ENCODE measurements at places on chromosomes 5 and 9.

DNA sequence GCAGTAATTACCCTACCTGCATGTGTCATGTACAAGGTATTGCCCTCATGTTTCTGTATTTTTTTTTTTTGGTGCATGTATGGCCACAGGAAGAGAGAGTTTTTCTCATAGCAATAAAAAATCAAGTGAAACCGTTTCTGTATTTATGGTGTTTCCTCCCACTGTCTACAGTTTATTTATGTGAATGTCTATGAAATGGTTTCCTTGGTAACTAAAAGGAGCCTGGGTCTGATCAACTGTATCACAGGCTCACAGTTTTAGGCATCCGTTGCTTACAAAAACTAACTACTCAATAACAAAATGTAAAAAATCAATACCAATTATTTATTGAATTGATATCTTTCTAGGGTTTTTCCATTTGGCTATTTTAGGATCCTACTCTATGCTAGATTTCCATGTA lies 464.4 kb downstream of the TAF11L14 start:
- no peak for DNase-seq

GRCh38 chr5:157046041-157046440 lies 12.9 kb downstream of the HAVCR1 start:
- no peak for DNase-seq

GRCh38 chr5:132714456-132715307 lies 22.7 kb downstream of the KIF3A start:
- DNase-seq: no peak

GRCh38 chr5:116135344-116135743 lies 50.5 kb downstream of the COMMD10 start:
- no peak for DNase-seq

DNA sequence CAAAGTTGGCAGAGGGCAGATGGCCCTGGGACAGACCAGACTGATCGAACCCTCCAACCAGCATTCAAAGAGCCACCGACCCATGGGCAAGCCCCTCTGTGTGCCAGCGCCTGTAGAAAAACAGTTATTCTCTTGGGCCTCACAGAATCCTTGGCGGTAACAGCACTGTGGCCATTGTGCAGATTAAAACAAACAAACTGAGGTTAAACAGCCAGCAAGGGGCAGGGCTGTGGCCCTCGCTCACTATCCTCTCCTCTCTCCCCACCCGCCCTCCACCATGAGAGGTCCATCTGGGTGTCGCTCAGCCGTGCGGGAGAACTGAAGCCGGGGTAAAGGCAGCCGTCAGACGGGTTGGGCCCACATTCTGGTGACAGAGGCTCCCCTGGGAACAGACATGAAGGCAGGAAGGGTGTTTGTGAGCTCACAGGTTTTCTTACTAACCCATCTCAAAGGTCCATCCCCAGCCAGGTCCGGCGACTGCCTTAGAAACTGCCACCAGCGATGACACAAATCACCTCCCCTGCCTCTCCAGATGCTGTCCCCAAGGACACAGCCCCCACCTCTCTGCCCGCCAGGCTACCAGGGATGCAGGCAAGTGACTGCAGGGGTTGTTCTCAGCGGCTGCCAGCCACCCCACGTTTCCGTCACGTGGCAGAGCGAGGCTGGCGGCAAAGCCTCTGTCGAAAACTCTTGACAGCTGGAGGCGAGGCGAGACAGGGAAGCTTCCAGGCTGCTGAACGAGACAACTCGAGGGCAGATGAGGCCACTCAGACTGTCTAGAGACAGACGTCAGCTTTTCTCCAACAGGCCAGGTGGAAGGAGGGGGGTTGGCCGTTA lies 75.8 kb upstream of the SARDH start:
- no peak for DNase-seq

GRCh38 chr9:131639769-131640437 lies 94.6 kb downstream of the PRRT1B start:
- no peak for DNase-seq

DNA sequence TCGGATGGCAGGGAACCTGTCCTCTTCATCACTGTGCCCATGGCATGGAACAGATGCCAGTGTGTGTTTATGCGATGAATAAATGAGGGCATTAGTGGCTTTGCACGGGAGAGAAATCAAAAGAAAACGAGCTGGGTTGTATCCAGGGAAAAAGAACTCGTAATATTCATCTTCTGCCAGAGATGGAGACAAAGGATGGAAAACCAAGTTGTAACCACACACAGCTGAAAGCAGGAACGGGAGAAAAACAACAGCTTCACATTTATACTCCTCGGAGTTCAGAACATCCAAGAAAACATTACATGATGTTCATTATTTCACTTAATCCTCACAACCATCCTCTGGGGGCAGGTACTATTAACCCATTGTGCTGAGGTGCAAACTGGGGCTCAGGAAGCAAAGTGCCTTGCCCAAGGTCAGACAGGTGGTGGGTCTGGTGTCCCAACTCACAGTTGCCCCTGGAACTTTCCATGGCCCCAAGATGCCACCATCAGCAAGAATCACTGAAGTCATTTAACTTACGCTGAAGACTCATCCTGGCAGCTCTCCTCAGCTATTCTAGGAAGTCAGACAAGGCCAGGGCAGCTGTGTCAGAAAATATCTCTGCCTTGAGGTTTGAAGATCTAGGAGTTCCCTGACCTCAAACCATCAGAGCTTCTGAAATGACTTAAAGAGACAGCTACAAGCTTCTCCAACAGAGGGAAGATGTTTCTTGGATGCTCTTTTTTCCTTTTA lies 250.4 kb downstream of the NSG2 start:
- DNase-seq: no peak

DNA sequence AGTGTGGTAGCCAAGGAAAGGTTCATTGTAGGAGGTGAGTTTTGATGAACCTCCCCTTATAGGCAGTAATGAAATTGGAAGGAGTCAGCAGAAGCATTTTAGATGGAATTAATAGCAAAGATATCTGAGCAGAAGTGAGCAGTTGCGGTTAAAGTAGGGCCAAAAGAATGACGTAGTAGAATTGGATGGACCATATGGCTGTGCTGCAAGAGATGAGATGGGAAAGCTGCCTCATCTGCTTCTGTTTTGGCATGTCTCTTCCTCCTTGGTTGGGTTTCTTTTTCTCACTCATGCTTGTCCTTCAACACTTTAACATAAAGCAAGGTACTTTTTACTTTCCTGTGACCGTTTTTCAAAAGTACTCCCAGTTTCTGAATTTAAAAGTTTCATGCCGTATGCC lies 55.8 kb downstream of the AQP7 start:
- DNase-seq: no peak

DNA sequence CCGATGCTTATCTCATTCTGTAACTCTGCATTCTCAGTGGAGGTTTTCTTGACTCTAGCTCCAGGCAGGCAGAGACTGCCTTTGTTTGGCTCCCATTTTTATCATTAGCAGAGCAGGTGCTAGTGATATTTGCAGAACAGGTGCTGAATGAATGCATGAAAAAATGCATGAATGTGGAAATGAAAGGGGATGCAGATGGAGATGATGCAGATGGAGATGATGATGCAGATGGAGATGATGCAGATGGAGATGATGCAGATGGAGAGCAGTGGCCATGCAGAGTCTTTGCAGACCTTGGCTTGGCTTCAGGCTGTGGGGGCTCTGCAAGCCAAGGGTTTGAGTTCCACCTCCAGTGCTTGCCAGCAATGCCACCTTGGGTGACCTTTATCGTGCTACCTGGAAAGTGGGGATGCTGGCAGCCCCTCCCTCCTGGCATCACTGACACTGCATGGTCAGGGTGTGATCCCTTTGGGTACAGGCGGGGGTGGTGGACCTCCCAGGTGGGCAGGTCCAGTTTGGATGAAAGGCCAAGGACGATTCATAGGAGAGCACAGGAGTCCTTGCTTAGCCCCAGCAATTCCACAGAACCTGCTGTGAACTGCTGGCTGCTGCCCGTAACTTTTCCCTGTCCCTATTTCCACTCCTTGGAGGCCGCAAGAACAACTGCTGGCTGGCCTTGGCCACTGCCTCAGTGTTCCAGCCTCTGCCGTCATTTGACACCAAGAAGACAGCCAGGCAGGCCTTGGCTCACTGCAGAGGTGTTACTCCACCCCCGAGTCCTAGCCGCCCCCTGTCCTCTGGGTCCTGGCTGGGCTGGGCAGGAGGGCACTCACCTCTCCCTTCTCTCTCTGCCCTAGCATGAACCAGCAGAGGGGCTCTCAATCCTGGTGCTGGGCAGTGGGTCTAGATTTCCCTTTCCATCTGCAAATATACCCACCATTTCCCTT lies 33.0 kb downstream of the ERGIC1 start:
- DNase-seq: no peak

GRCh38 chr9:34384368-34385165 lies 7.9 kb upstream of the MYORG start:
- DNase-seq: no peak

DNA sequence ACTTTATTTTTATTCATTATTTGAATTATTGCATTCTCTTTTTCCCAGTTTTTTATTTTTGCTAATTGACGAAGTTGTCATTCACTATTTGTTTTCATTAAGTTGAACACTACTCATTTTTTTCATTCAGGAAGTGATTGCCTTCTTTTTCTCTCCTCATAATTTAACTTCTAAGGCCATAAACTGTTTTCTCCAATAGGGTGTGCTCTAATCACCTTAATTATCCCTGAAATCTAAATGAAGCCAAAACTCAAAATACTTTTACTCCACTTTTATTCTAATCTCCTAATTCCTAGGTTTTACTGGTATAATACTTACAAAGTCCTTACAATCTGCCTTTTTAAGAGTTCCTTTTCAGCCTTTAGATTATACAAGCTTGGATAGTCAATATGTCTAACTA lies 2.9 kb upstream of the OR13C2 start:
- DNase-seq: no peak

- DNase-seq: no peak
Measured at GRCh38 chr5:123360201-123360571, 63.0 kb downstream of the CEP120 start.

- DNase-seq: no peak
Measured at GRCh38 chr5:91937121-91937520, 554.0 kb upstream of the ARRDC3 start.

GRCh38 chr9:113178087-113178486 lies 27.3 kb downstream of the SLC31A2 start:
- DNase-seq: no peak

GRCh38 chr5:178346607-178347334 lies 114.2 kb upstream of the PHYKPL start:
- no peak for DNase-seq

- DNase-seq: no peak
Measured at GRCh38 chr5:136038635-136039034, 9.8 kb downstream of the TGFBI start.

- no peak for DNase-seq
Measured at GRCh38 chr5:38728029-38728428, 117.8 kb upstream of the OSMR start.

GRCh38 chr9:91362051-91362611 lies 413 bp upstream of the AUH start:
- no peak for DNase-seq

- DNase-seq: no peak
Measured at GRCh38 chr9:80157561-80157983, 585.8 kb downstream of the TLE4 start.

DNA sequence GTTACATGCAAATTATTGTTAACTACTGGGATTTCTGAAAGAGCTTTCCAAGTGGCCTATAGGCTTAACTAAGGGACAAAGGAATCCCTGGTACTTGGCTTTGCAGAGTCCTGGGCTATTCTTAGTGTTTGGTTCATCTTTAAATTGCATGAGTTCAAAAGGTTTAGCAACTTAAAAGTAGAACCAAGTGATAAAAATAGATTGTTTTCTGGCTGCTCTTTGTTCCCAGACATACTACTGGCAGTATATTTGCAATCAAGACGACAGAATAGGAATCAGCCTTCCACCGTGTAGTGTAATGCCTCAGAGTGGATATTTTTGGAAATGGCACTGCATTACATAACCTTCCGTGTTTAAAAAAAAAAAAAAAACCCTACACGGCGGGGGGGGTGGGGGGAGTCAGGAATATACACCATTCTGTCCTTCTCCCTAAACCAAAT lies 1.0 kb downstream of the NREP start:
- no peak for DNase-seq

GRCh38 chr9:128575916-128576315 lies 23.5 kb downstream of the SPTAN1 start:
- DNase-seq: no peak

DNA sequence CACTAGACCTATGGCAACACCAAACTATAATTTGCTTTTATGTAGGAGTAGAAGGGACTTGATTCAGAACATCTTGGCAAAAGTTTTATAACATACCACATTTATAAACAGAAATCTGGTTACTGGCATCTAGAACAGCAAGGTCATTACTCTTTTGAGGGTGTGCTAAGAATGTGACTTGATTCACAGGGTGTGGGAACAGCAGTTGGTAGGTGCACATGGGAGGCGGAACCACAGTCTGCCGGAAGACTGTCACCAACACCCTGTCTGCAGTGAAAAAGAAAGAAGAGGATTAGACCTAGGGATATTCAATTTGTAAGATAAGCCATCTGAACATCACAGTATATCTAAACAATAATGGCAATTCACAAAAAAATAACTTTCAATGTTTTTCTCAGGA lies 23.0 kb downstream of the ELP1 start:
- DNase-seq: no peak

DNA sequence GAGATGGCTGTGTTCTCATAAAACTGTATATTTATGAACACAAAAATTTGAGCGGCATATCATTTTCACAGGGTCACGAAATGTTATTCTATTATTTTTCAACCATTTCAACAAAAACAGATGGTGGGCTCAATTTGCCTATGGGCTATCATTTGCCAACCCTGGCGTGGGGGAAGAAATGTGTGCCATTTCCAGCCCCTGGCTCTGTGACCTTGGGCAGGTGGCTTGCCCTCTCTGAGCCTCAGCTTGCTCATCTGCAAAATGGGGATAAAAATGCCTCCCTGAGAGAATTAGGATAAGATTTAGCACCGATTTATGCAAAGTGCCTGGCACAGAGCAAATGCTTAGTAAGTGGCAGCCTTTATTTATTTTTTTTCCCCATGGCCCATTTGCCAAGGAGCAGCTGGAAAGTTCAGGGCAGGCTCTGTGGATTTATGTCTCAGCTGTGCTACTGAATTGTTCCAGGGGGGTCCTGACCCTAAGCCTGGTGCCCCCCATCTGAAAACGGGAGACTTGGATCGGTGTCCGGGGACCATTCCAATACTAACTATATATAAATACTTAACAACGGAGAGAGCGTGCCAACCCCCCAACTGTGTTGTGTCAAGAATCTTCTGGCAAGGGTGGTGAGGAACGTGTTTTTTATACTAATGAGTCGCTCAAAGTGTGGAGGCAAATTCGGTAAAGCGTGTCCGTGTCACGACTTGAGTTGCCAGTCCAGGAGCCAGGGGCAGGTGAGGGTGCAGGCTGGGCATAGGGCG lies 34.5 kb downstream of the HRH2 start:
- no peak for DNase-seq

GRCh38 chr5:94888674-94889073 lies 270.2 kb downstream of the SLF1 start:
- no peak for DNase-seq

DNA sequence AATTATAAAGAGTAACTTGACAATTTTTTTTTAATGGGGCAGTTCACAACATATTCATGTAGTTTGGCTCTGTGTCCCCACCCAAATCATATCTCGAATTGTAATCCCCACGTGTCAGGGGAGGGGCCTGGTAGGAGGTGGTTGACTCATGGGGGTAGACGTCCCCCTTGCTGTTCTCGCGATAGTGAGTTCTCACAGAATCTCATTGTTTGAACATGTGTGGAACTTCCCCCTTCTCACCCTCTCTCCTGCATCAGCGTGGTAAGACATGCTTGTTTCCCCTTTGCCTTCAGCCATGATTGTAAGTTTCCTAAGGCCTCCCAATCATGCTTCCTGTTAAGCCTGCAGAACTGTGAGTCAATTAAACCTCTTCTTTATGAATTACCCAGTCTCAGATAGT lies 40.7 kb downstream of the FBXW11 start:
- DNase-seq: no peak
